ENCODE measurements at places on chromosomes 1 and 21. TPM values are rescaled to one million over a fixed set of nuclear protein-coding genes. Genes with fewer than 3 reads are reported as not detected.

DNA sequence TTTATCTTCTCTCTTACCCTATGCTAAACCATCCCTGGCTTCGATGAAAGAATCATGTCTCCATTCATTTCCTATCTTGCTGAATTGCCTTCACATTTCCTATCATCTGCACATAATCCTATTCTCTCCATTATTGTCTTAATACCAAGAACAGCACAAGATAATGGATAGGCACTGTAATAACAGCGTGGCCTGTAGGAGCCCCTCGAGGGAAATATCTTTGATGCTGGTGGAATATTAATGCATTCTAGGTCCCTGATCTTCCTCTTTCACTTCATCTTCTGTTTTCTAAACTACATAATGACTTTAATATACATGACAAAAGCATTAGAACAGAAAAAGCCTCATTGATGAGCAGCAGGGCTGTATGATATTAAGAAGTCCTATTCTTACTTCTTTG lies 720.6 kb downstream of the RWDD3 start:
- no peak for DNase-seq

GRCh38 chr1:214518361-214518760 lies 33.0 kb downstream of the PTPN14 start:
- DNase-seq = no peak

The PIGR gene
- total RNA-seq = not detected

DNA sequence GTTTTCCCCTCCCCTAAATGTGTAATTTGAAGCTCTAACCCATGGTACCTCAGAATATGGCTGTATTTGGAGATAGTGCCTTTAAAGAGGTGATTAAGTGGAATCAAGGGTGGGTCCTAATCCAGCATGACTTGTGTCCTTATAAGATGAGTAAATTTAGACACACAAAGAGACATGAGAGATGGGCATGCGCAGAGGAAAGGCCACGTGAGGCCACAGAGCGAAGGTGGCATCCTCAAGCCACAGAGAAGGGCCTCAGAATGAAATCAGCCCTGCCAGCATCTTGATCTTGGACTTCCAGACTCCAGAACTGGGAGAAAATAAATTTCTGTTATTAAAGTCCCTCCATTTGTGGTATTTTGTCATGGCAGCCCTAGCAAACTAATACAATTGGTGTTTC lies 2.9 kb upstream of the PLA2G2F start:
- no peak for DNase-seq

DNA sequence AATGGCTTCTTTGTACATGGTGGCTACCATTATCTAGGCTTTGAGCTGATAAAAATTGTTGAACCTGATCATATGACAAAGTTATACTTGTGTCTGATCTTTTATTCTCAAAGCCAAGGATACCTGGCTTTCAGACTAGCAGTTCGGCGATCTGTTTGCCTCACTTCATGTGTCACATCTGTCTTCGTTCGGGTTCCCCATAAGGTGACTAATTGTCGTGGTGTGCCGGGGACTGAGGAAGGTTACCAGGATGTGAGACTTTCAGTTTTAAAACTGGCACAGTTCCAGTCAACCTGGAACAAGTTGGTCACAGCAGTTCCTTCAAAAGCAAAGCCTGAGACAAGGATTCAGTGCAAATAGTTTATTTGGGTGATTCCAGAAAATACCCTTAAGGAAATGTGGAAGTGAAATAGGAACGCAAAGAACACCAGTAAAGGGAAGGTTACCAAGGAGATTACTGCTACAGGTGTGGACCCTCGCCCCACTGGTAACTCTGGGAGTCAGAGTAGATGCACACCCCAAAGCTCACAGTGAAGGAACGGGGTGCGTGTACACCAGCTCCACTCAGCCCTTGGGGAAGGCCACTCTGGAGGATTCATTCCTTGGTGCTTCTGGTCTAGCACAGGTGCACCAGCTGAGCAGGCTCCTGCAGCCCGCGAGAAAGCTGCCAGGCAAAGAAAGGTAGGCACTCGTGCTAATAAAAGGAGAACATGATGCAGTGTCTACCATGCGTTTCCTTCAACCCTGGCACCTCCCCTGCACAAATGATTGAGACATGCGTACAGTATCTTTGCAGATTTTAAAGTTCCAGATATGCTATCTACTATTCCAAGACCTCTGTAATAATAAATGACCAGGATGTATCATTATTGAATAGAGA lies 69.0 kb downstream of the VWA5B1 start:
- DNase-seq = peak; percentile 6

- DNase-seq = peak; percentile 84
Measured at GRCh38 chr1:193479187-193479586, 292.8 kb upstream of the B3GALT2 start.

The NHLH1 gene
- total RNA-seq = 0.66 TPM

The OR2AK2 gene
- total RNA-seq = not detected

DNA sequence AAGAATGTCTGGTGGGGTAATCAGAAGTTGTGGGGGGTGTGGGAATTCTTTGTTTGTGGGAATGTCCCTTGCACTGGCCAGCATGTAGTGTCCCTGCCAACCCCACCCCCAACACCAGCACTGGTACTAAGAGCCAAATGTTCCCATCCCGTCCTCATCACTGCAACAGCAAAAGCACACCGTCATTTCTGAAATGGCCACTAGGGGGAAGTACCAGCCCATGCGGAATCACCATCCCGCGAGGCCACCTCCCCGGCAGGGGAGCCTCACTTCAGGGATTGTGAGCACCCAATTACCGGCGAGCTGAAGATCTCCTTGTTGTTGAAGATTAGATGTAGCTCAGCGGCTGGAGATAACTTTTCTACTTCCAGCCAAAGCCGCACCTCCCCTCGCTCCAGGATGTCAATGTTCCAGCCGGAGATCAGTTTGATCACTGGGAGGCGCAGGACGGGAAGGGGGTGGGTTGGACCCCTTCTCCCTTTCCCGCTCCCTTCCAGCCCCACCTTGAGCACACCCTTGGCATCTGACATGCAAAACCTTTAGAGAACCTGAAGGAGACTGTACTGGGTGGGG lies 41.0 kb downstream of the MYOM3 start:
- DNase-seq = peak; percentile 55

DNA sequence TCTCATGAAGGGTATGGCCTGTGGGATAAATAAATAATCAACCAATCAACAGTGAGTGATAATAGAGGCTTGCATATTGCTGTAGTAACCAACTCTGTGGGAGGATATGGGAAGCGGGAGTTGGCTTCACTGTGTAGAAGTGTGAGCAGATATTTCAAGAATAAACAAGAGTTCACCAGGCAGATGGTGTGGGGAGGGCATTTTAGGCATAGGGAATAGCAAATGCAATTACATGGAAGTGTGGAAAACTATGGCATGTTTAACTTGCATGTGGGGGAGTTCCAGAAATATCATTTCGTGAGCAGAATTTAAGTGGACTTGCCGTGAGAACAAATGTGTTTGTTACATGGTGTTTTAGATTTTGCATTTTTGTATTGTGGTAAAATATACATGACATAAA lies 95.2 kb downstream of the SPATA46 start:
- DNase-seq = no peak

DNA sequence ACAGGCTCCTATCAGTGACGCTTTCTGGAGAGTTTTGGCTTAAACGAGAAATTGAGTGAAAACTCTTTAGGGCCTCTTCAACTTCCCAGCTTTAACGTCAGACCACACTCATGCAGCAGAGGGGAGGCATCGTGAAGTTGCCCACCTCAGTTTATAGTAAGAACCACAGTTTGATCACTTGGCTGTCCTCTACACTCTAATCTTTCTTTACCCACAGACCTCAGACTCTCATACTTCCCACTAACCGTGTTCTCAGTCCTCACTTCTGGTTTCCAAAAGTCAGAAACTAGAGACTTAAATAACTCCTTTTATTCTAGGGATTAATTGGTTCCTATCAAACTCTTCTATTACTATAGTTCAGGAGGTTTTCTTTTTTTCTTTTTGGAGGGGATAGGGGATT lies 302.2 kb downstream of the NTNG1 start:
- no peak for DNase-seq

The IL19 gene
- not detected for total RNA-seq

The DDX59 gene
- 14.4 TPM for total RNA-seq

DNA sequence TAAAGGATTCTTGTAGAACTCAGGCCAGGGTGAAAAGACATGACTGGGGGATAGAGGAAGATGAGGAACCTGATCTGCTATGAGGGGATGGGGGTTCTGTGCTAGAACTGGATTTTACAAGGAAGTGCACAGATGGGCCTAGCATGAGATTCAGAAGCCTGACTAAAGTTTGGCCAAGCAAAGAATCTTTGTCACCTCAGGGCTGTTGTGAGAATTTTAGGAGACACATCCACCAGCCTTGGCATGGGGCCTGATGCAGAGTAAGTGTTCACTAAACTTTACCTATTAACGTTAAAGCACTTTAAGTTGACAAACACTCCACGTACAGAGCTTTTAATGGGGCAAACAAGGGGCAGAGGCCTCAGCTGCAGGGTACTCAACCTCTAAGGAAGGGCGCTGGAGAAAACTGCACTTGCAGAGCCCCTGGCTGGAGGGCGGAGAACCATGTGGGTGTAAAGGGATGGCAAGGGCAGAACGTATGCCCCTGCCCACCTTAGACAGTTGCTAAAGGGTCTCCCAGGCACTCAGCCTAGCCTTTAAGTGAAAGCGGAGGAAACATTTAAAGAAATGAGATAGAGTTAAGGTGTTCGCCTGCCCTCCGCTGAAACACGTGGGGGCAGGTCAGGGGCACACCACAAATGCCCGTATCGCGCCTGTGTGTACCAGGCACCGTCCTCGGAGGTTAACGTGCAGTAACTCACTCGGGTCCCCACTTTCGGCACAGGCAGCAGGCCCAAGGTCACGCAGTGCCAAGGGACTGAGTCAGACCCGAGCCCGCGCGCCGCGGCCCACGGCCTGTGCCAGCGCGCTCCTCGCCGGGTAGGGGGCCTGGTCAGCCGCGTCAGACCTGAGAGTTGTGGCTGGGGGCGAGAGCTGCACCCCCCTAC lies 990 bp upstream of the MRPS6 start:
- DNase-seq = no peak
